ENCODE measurements at places on chromosomes 6 and 20.
A peak's percentile ranks its signal among the peaks of the same experiment; 100 is the strongest.

GRCh38 chr20:59374261-59374660, 73.8 kb downstream of the EDN3 start:
- no peak for DNase-seq

GRCh38 chr6:88483424-88483823, 317.3 kb upstream of the CNR1 start:
- DNase-seq = no peak

DNA sequence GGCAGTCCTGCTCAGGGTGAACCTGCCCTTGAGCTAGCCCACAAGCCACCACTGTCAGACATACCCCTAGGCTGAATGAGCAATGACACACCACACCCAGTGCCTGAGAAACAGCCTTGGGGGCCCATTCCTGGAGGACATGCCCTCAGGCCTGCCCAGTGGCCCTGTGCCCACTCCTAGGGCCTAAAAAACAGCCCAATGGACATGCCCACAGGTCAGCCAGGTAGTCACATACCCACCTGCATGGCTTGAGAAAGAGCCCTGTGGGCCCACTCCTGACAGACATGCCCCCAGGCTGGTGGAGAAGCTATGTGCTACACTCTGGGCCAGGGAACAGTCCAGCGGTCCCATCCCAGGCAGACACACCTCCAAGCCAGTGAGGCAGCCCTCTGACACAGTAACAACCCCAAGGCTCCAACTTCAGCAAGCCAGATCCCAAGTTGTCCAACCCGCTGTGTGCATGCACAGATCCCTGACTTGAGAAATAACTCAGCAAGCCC, 491.1 kb downstream of the KIF16B start:
- no peak for DNase-seq

DNA sequence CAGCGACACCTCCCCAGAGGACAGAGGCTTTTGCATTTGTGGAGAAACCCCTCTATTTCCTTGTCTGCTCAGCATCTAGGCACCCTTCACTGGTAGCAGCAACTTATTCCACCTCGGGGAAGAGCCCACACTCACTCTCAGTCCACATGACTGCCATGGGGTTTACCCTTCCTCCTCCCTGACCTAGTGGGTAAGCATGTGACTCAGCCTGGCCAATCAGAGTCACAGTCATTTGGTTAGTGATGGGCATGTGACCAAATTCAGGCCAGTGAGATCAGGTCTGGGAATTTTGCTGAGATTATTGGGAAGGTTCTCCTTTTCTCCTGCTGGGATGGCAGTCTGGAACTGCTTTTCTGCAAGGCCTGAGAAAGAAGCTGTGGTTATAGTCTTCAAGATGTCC, 145.7 kb upstream of the PHACTR3 start:
- no peak for DNase-seq

GRCh38 chr6:99288668-99289067, 60.8 kb downstream of the FAXC start:
- no peak for DNase-seq

DNA sequence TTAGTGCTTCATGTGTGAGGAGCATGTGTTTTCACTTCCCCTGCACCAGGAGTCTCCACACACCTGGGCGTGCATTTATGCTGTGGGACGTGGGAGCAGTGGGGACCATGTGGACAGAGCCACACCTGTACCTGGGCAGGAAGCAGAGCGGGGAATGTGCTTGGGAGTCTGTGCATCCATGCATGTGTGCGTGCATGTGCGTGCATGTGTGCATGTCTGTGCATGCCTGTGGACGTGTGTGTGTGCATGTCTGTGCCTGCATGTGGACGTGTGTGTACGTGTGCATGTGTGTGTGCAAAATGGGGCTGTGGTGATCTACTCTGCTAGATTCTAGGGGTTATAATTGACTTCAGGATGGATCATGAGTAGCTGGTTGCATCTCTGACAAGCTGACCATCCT, 224.0 kb upstream of the GMDS start:
- DNase-seq = no peak

GRCh38 chr6:134106702-134107101, 54.3 kb upstream of the SLC2A12 start:
- DNase-seq = no peak

DNA sequence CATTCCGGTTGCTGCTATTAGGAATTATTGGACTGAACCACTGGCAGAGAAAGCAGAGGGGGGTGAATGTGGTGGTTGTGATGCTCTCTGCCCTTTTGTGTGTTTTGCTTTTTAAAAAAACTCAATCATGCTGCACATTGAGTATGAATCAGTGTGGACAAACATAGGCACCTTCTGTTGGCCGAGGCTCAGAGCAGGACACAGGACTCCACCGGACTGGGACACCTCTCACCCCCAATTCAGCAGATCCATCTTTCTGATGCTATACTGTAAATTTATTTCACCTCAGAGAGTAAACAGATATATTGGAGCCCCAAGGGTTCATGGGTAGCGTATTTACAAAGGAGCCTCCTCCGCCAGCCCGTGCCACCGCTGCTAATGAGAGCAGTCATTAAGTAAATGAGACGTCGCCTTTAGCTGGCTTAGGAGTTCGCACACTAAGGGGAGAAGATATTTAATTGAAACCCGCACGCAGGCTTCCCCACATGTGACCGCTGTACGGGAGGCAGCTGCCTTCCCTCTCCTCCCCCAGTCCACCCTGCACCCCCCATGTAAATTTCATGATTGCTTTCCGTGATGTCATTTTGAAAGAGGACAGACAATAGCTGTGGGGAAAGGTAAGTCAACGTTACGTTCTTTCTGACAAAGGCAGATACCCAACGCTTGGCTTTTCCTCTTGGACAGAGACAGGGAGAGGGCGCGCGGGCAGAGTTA, at the start of gene MYT1:
Gene MYT1, plus strand, starts transcription at position 330 of the 714 bp plus-strand sequence. CDS start 34,410 bp downstream, outside the sequence.
- DNase-seq = no peak

DNA sequence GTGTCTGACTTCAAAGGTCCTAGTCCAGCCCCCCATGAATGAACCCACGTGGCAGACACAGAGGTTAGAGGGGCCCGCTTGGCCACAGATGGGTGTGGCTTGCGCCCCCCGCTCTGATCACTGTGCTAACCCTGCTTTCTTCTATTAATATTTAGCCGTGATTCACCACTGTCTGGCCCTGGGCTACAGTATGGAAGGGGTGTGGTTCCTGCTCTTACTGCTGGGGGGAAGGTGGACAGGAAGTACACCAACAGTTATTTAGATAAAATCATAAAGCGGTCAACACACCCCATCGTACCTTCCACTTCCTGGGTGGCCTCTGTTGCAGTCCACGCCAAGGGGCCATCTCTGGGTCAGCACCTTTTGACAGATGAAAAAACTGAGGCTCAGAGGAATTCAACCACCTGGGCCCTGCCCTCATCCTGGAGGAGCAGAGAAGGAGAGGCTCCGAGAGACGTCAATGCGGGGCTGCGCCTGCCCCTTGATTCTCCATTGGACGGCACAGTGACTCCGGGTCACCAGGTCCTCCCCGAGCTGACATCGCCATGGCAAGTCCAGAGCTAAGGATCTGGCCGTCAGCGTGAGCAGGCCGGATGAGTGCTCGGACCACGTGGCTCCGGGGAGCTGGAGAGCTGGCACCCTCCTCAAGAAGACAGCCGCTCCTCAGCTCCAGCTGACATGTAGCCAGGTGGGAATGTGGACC, 206.3 kb downstream of the PREX1 start:
- no peak for DNase-seq

GRCh38 chr6:151376440-151376839, 14.9 kb downstream of the ZBTB2 start:
- DNase-seq = no peak

DNA sequence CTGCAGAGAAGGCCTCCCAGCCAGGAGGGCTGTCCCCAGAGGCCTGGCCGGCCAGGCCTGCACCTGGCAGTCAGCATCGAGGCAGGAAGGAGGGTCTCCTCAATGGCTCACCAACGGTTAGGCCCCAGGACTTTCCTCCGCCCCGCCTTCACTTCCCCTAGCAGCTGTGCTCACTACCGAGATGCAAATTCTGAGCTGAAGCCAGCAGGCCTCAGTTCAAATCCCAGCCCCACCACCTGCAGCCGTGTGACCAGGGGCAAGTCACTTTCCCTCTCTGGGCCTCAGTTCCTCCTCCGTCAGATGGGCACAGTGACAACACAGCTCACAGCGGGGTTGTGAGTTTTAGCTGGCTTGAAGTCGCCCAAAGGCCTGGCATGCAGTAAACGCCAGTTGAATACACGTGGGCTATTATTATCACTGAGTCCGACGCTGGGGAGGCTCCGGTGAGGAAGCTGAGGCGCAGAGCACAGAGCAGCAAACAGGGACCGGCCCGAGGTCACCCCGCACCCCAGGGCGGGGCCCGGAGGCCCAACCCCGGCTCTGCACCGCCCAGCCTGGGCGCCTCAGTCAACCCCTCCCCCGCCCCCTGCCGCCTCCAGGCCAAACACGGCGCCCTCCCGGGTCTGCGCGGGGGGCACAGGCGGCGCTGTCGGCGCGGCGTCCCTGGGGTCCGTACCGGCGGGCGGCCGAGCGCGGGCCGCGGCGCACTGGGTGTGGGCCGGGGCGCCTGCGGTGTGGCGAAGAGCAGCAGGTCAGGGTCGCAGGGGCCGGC, 671 bp downstream of the E2F1 start:
- no peak for DNase-seq

GRCh38 chr20:6838181-6838826, 70.8 kb downstream of the BMP2 start:
- no peak for DNase-seq

DNA sequence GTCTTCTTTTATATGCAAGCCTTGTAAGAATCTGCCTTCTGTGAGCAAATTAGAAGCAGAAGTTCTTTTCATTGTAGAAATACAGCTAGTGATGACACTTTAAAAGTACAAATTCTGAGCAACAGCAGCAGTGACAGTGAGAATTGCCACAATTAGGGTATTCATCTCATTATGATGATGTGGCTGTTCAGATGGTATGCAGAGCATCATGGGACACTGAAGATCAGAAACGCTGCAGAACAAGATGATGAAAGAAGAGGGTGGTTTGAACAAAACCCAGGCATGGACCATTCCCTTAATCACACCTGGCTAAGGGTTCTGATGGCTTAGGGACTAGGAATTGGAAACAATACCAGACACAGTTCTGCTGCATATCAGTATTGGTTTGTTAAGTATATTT, 312.7 kb upstream of the TBX18 start:
- no peak for DNase-seq

DNA sequence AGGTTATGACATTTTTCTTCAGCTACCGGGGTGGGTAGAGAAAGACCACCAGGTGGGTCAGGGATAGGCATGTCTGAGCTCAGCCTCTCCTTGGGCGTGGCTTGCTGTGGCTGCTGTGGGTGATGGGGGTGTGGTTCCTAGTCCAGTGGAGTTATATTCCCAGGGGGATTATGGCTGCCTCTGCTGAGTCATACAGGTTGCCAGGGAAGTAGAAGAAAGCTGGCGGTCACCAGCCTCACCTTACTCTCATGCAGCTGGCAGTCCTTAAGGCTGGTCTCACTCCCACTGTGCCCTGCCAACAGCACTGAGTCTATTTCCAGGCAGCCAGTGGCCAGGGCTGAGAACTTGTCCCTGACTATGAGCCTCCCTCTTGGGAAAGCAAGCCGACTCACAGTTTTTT, 130.0 kb downstream of the SCP2D1 start:
- no peak for DNase-seq

DNA sequence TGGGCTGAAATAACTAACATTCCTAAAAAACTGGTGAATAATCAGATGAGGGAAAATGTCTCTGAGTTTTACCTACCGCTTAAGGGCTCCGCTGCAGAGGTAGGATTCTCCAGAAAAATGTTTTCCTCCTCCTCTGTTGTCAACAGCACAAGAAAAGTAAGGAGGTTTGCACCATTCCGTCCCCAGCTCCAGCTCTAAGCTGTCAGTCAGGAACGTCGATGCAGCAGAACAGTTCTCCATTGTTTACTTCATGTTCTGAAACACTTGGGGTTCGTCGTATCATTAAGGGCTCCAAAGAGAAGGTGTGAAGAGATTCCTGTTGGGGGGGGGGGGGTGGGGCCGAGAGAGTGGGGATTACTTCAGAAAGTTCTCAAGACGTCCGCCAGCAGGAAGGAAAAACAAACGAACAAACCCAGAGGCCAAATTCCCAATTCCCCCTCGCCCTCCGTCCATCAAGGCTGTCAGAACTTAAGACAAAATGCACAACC, 734 bp downstream of the MMS22L start:
- no peak for DNase-seq

- DNase-seq = no peak
Observed at GRCh38 chr6:7640607-7641577, 50.9 kb downstream of the SNRNP48 start.

GRCh38 chr6:131117878-131118277, 17.4 kb upstream of the AKAP7 start:
- DNase-seq = no peak

GRCh38 chr20:34363465-34364222, 571 bp downstream of the ITCH start:
- DNase-seq = peak; percentile 53

- no peak for DNase-seq
Observed at GRCh38 chr6:8014947-8015346, 49.2 kb downstream of the BLOC1S5 start.

DNA sequence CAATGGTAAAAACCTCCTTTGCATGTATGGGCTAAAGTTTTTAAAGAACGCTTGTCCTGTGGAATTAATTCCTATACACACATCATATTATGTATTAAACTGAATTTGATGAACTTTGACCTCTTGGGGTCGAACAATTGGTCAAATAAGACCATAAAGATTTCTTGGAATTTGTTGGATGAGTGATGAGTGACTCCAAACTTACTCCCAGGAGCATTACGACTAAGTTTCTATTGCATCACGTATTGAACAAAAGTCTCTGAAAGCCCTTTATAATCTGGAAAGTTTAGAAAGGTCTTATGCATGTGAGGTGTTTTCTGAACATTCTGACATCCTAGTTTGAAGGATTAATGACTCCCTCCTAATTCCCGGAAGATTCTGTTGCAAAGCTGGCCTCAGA, 126.9 kb upstream of the BMP5 start:
- DNase-seq = peak; percentile 51

DNA sequence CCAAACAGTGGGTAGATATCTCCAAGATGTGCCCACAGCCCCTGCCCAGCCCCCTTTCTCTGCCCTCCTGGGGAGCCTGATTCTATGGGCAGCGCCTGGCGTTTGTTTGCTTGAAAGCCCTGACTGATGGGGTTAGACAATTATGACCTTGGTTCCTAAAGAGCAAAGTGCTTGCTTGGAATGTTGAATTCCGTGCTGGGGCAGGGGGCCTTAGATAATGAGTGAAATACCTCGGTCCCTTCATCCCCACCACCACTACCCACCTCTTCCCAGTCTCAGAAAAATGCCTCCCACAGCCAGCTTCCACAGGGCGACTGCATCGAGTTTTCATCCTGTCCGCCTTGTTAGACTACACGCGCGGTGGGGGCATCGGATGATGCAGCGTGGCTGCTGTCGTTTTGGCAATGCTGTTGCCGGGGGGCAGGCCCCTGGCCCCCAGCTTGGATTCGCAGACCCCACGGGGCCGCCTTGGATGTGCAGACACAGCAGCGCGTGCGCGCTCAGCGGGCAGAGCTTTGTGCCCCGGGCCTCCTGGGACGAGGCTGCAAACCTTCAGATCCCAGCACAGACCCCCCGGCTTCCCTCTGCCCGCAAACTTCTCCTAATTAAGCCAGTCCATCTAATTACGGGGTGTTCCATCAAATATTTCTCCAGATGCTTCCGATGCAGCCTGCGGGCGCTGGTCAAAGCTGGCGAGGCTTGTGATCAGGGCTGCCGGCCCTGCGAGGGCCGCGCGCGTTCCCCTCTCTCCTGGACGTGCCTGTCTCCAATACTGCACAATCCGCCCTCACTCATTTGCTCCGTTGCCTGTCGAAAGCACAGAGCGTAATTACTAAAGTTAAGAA, 86.1 kb downstream of the LINC00237 start:
- DNase-seq = no peak

- no peak for DNase-seq
Observed at GRCh38 chr6:157879034-157879872, 56.2 kb downstream of the SNX9 start.
